NCI-H526 treated with DMSO at 0.1 percent for 48 hours (cell line): ENCODE measurements at places on chromosomes 16 and 17.

DNA sequence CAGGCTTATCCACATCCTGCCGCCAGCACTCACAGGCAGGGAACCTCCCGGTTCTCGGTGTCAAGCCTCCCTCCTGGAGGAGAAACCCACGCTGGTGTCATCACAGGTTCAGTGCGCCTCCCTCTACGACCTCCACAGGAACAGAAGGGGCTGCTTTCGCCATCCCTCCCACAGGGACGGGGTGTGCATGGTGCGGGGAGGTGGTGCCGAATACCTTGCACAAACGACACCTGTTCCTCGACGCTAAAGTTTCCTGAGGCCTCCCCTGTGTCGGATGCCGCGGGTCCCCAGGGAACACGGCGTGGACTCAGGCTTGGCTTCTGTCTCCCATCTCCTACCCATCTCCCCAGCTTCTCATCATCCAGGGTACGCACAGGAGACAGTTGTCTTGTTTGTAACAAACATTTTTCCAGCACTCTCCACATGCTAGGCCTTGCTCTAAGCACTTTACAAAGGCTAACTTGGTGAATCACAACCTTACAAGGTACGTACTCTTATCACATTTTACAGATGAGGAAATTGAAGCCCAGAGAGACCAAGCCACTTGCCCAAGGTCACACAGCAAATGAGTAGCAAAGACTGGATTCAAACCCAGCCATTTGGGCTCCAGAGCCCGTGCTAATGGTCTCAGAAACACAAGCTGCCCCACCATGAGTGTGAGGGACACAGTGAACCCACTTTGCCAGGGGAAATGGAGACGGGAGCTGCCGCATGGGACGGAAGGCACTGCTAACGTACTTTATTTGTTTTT, 271.6 kb downstream of the C16orf95 start:
- DNase-seq, result no peak

GRCh38 chr17:43931062-43931571, 11.2 kb downstream of the PPY start:
- DNase-seq, result no peak

GRCh38 chr16:23374721-23375510, 72.8 kb downstream of the SCNN1B start:
- DNase-seq, result no peak

- no peak for DNase-seq
Observed at GRCh38 chr17:31128241-31128640, 33.5 kb downstream of the NF1 start.

DNA sequence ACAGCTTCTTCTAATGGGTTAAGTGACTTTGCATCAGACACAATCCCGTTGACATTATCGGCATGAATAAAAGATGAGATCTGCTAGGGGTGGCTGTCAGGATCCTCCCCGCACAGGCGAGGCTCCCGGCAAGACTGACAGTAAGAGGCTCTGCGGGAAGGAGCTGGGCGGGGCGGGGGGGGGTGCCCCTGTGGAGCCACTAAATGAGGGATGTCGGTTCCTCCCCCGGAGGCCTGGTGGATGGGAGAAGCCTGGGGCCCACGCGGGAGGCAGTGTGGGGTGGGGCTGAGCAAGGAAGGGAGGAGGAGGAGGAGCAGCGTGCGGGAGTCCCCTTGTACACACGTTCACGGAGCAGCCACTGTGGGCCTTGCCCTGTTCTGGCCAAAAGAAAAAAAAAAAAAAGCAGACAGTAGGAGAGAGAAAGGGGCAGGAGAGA, 190.9 kb upstream of the GSE1 start:
- DNase-seq, result peak; percentile 49

DNA sequence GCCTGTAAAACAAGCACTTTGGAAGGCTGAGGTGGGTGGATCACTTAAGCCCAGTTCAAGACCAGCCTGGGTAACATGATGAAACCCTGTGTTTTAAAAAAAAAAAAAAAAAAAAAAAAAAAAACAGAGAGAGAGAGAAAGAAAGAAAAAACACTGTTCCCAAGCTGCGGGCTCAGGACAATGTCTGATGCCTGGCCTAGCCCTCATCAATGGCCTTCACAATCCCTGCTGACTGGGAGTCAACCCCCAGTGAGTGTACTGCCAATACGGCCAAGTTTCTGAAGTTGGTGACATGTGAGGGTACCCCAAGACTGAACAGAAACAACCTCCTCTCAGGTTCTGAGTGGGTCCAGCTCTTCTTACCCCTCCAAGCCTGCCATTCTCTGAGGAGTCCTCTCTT, 116.5 kb downstream of the ZNF778 start:
- no peak for DNase-seq

GRCh38 chr17:2889256-2889655, 93.0 kb downstream of the RAP1GAP2 start:
- DNase-seq, result no peak

DNA sequence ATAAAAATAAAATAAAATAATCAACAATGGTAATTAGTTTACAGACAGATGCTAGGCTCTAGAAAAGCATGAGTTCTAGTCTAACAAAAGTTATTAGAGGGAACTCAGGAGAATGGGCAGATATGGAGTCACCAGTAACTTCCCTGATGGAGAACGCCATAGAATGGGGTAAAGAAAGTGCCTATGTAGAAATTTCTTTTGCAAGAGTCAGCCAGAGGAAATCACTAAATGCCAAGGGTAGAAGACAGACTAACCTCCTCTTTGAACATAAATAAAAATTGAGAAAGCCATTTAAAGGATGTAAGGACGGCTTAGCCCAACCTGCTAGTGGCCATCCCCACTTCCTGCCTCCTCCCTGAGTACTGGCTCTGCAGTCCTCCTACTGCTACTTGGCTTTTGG, 141.6 kb downstream of the VPS53 start:
- DNase-seq, result no peak

DNA sequence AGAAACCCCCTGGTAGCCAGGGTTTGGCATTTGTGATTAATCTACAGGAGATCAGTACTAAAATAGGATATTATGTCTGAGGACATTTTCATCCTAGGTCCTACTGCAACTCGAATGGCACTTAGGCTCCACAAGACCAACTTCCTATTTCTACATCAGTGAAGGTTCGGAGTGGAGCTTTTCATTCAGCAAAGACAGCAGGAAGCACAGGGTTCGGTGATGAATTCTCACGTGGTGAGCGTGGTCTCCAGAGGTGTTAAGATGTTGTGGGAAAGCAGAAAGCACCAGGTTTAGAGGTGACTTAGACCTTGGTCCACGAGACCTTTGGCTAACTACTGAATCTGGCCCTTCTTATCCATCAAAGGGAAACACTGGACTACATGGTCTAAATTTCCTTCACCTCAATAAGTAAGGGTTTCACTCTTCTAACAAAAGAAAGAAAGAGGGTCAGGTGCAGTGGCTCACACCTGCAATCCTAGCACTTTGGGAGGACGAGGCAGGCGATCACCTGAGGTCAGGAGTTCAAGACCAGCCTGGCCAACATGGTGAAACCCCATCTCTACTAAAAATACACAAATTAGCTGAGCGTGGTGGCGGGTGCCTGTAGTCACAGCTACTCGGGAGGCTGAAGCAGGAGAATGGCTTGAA, 13.9 kb upstream of the HELZ start:
- no peak for DNase-seq

DNA sequence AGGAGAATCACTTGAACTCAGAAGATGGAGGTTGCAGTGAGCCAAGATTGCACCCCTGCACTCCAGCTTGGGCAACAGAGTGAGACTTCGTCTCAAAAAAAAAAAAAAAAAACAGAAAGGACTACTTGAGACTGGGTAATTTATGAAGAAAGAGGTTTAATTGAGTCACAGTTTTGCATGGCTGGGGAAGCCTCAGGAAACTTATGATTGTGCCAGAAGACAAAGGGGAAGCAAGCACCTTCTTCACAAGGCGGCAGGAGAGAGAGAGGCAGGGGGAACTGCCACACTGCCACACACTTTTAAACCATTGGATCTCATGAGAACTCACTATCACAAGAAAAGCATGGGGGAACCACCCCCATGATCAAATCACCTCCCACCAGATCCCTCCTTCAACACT, 9.0 kb upstream of the MILR1 start:
- no peak for DNase-seq

DNA sequence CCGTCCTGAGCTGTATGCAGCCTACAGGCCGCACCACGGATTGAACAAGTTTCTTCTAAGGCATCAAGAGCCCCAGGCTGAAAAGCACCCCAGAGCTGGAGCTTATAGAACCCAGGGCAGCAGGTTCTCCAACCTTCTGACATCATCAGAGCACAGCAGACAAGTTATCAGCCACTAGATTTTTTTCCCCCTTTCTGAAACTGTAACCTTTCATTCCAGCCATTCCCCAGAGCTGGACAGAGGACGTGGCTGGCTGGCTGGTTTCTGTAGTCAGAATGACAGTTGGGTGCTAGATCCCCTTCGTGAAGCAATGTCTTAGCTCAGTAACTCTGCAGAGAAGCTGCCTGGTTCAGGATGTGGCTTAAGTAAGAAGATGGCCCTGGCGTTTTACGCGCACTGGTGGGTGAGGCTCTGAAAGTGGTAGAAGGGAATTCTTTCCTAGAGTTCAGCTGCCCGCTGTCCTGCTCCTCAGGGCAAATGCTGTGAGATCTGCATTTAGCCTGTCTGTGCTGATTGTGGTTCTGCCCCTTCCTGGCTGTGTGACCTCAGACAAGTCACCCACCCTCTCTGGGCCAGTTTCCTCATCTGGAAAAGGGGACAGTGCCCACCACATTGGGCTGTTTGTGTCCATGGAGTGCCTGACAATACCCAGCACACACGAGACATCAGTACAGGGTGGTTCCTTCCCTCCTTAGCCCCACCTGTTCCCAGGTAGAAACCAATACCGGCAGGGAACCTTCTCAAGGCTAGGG, 9.1 kb downstream of the DEXI start:
- DNase-seq, result no peak

DNA sequence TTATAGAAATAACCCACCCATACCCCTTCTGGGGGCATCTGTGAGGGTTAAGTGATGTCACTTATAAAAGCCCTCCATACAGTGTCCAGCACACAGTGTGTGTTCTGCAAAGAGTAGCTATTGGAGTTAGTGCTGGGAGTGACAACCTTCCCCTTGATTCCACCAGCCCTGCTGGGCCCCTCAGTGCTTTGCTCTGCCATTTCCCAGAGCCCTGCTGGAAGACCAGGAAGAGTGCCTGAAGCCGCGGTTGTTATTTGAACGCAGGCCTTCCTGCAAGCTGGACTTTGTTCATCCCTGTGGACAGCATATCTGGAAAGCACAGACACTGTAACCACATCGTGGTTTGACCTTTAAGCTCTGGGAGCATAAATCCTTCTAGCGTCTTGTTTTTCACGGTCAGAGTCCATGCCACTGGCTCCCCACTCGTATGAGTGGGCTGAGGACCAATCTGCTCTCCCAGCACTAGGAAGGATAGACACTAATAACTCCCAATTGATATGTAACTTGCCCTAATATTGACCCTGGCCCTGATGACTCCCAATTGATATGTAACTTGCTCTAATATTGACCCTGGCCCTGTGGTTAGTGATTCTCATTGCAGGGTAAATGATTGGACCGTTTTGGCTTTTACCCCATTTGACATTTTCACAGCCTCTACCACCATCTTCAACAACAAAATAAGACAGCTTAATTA, 297.1 kb upstream of the MAF start:
- no peak for DNase-seq

- peak; percentile 21 for DNase-seq
Observed at GRCh38 chr17:62819511-62820221, 11.6 kb upstream of the MARCHF10 start.

GRCh38 chr17:30224419-30224960, 11.0 kb downstream of the SLC6A4 start:
- no peak for DNase-seq

DNA sequence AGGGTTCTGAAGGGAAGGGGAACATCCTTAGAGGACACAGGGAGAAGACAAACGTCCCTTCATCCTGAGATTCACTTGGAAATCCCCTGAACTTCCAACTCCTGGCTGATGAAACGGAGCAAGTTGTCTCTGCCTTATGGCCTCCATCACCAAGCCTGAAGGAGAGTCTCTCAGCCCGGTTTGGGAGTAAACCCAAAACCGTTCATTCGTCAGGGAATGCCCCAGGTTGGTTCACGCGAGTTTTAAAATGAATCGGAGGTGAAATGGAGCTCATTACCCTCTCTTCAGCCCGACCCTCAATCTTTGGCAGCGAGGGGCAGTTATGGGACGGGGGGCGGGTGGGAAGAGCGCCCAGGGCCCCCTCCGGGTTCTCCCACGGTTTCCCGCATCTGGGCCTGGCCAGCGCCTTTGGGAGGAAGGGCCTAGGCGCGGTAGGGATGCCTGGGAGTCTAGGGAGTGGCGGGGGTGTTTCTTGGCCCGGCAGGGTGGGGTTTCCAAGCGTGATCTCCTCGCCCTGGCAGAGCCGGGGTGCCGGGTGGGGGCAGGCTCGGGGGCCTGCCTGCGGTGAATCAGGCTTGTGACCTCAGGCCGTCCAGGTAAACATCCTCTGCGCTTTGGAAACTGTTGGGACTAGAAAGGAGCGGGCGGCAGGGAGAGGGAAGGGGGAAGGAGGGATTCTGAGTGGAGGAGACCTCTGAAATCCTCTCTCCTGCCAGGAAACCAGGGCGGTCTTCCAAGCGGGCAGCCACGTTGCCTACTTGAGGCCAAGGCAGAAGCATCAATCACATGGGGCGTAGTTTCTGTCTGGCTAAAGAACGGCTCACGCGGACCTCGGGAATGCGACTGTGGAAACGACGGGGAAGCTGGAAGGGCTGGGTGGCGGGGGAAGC, 24.1 kb upstream of the HOXB13 start:
- no peak for DNase-seq

DNA sequence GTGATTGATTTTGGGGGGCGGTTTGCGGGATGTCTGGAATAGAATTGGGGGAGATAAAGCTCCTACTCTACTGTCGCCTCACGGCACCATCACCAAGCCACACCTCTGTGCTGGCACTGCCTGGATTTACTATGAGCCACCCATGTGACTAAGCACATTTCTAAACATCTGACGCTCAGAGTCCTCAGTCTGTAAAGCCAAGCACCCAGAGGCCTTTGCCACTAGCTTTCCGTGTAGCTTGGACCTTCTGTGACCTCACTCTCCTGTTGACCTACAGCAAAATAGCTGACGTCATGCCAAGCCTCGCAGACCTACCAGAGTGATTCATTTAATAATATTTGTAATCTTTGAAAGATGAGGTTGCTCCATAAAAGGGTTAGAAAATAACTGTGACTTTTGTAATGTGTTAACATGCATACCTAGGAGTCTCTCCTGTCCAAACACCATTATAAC, 38.5 kb upstream of the MYOCD start:
- no peak for DNase-seq

DNA sequence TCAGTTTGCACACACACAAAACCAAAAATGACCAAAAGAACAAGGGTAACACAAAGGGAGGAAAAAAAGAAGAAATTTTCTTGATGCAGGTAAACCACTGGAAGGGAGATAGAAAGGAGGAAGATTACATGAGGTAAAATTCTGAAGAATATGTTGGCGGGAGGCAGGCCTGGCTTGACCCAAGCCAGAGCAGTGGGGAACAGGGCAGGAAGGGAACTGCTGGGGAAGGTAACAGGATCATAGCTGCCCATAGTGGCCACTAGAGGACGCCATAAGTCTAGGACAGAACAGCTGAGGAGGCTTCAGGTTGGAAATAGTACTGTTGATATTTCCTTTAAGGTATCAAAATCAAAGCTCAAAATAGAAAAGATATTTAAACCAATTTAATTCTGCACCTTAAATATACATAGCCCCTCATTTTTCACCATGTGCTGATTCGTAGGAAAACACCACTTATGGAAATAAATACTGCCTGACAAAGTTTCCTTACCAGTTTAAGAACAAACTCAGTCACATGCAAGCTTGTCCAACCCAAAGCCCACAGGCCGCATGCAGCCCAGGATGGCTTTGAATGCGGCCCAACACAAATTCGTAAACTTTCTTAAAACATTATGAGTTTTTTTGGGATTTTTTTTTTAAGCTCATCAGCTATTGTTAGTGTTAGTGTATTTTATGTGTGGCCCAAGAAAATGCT, 15.5 kb downstream of the VPS35 start:
- DNase-seq, result peak; percentile 11

GRCh38 chr17:57875290-57876022, 25.6 kb upstream of the MRPS23 start:
- no peak for DNase-seq
